ENCODE measurements at places on chromosomes 7 and 10.

- no peak for DNase-seq
Measured at GRCh38 chr7:70347463-70348254, 749.4 kb downstream of the AUTS2 start.

DNA sequence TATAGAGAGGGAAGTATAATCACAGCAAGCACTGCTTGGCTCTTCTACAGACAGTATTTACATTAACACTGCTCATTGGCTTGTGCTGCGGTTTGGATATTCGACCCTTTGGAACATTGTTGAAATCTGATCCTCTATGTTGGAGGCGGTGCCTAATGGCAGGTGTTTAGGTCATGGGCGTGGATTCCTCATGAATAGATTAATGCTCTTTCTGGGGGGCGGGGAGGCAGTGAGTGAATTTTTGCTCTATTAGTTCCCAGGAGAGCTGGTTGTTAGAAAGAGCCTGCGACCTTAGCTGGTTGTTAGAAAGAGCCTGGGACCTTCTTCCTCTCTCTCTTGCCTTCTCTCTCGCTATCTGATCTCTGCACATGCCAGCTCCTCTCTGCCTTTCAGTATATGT, 77.3 kb upstream of the SVIL start:
- DNase-seq: no peak

DNA sequence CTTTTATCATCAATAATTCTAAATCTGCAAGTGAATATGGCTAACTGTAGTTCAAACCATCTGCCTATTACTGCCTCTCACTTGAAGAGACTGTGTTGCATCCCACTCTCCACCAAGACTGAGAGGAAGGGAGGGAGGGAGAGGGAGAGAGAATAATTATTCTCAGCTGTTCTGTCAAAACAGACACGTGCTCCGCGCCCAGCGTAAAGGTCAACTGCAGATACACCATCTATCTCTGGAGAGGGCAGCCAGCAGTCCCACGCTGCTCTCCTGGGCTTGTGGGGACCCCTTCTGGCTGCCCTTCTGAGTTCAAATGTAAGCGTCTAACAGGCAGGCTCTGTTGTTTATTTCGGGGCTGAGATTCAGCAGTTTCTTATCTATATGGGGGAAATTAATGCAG, 625.5 kb upstream of the GALNT17 start:
- DNase-seq: no peak

DNA sequence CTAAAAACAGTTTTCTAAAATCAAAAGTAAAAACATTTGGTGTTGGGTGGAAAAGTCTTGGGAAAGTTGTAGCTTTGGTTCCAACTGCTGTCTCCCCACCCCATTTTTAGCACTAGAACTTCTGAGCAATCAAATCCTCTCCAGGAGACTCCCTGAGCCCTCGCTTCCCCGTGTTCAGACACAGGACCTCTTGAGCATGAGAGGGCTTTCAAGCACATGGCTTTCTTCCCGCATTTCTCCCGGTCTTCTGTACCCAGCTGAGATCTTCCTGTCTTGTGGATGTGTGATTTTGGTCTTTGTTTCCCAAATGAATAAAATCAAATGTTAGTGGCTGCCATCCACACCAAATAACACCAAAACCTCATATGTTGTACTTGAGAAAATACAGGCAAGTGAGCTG, 5.0 kb downstream of the CXCL12 start:
- no peak for DNase-seq

GRCh38 chr10:120979435-120980278, 128.5 kb downstream of the WDR11 start:
- no peak for DNase-seq

GRCh38 chr10:70840836-70841235, 25.1 kb downstream of the SGPL1 start:
- DNase-seq: no peak

GRCh38 chr10:95290461-95291364, at the start of gene PDLIM1:
Gene PDLIM1 (minus strand): TSS chr10:95291003. CDS start chr10:95290915, 88 bp downstream.
- DNase-seq: no peak

GRCh38 chr7:71846160-71846559, 566.0 kb downstream of the CALN1 start:
- no peak for DNase-seq

DNA sequence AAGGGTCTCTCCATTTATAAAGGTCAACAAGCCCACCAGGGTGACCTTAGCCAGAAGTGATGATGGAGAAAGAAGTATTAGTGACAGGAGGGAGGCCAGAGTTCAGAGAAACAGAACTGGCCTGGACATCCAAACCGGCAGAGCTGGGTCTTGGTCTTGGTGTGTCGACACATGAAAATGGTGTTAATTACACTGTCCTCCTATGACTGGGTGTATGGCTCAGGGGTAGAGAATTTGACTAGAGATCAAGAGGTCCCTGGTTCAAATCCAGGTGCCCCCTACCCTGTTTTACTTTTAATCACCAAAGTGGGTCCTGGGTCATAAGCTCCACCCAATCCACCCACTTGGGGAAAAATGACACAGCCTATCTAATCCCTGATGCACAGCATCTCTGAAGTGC, 110.6 kb upstream of the ZNF746 start:
- no peak for DNase-seq

DNA sequence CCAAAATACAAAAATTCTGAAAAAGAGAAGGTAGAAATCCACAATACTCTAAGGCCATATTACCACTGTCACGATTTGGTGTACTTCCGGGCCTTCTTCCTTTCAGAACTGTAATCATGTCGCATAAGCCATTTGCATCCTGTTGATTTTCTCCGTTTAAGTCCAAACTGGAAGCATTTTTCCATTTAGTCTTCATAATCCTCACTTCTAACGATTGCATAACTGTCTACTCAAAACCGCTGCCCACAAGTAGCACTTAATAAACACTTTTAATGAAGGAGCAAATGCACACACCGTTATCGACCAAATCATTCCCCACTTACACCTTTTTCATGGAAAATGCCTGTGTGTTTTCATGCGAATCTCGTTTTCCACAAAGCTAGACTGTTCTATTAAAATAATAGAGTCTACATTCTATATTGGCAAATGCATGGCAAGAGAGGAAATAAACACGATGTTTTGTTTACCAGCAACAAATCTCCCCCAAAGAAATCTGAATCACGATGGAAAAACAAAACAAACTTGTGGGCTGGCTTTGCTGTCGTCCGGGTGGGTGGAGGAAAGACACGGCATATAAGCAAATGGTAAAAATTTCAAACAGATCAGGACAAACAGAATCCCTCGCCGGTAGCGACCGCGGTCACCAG, 1.0 kb downstream of the ATE1 start:
- peak; percentile 2 for DNase-seq

GRCh38 chr10:130844310-130844709, 467.2 kb downstream of the TCERG1L start:
- DNase-seq: no peak

- no peak for DNase-seq
Measured at GRCh38 chr10:89567576-89568245, 32.3 kb upstream of the SLC16A12 start.

GRCh38 chr7:85426487-85426960, 239.7 kb upstream of the SEMA3D start:
- DNase-seq: no peak

DNA sequence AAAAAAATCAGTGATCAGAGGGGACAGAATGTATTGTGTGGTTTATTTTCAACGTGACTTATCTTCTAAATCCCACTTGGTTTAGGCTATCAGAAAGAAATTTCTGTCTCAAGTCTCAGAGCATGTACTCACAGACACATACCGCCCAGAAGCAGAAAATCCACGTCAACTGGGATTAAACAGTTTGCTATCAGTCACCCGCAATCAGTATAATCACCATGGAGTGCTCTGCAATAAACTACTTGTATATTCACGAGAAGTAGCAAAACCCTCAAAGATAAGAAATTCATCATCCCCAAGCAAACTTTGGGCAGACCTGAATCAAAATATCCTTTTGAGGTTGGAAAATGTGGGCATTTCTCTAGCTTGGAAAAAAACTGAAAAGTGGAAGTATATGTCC, 259.1 kb downstream of the FGFR2 start:
- no peak for DNase-seq

- DNase-seq: no peak
Measured at GRCh38 chr7:27751888-27752660, 12.1 kb downstream of the TAX1BP1 start.

- DNase-seq: no peak
Measured at GRCh38 chr7:80563561-80564327, 51.9 kb upstream of the GNAT3 start.
